Endothelial cell (in vitro differentiated cells): ENCODE measurements at places on chromosomes 12 and 14.

DNA sequence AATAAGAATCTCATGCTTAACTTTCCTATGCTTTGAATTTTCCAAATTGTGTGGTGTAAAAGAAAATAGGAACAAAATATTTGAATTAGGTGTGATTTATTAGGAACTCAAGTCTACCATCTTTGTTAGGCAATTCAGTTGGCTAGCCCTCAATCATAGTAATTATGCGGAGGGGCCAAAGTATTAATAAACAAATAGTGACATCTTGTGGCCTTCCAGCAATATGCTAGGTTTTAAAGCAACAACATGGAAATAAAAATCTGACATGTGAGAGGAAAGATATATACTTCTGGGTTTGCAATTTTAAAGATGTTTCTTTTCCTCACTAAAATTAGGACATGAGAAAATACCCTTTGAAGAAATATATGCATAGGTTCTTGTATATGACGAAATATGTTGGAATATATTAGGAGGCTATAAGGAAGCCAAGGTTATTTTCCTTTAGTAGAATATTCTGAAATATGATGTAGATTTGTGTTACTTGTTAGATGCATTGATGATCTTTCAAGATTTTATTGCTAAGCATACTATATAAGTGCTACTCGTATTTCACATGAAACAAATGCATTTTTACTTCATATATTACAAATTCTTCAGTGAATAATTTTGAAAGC lies 200.4 kb downstream of the PTPRO start:
- DNase-seq, result no peak

GRCh38 chr12:106078358-106079010 lies 60.3 kb downstream of the NUAK1 start:
- no peak for DNase-seq

GRCh38 chr12:44058366-44058765 lies 222.5 kb downstream of the TMEM117 start:
- DNase-seq, result no peak

GRCh38 chr14:60495946-60496345 lies 10.1 kb upstream of the C14orf39 start:
- no peak for DNase-seq

GRCh38 chr12:98574110-98574509 lies 19.4 kb upstream of the SLC25A3 start:
- no peak for DNase-seq

- DNase-seq, result no peak
Observed at GRCh38 chr12:50043854-50044253, 13.5 kb upstream of the ASIC1 start.

GRCh38 chr12:96201272-96202227 lies 7.4 kb downstream of the ELK3 start:
- DNase-seq, result no peak

GRCh38 chr14:32494609-32495434 lies 165.7 kb downstream of the AKAP6 start:
- DNase-seq, result no peak

- no peak for DNase-seq
Observed at GRCh38 chr12:47141459-47141858, 61.7 kb upstream of the AMIGO2 start.

DNA sequence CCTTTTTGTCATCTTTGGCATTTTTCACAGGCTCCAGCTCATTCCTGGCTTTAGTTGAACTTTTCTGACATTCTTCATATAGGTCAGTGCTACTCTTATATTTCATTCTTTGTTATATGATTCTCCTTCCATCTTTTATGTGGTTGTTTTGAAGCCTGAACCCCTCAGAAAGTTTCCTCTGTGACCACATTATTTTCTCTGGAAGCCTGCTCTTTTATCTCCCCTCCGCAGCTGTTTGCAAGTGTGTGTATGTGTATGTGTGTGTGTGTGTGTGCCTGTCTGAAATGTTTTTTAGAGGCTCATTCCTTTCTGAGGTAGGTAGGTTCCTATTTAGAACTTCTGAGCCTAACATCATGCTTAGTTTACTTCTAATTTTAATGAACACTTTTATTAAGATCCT lies 47.6 kb downstream of the ANO4 start:
- DNase-seq, result no peak

GRCh38 chr12:100485983-100486382 lies 12.3 kb downstream of the NR1H4 start:
- no peak for DNase-seq

DNA sequence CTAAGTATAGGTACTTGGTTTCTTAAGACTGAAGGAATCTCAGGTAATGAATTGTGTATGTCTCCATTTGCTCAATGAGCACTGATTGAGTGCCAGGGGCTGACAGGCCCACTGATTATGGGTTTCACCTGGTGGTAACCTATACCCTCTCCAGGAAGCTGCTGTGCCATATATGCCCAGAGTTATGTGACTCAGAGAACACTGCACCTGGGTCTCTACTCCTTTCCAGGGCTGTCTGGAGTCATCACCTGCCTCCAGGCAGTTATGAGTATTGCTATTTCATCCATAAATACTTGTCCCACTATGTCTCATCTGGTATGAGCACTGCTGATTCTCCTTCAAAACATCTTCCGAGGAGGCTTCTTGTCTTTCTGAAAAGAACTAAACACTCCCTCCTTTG lies 692.9 kb downstream of the BCL11B start:
- no peak for DNase-seq

DNA sequence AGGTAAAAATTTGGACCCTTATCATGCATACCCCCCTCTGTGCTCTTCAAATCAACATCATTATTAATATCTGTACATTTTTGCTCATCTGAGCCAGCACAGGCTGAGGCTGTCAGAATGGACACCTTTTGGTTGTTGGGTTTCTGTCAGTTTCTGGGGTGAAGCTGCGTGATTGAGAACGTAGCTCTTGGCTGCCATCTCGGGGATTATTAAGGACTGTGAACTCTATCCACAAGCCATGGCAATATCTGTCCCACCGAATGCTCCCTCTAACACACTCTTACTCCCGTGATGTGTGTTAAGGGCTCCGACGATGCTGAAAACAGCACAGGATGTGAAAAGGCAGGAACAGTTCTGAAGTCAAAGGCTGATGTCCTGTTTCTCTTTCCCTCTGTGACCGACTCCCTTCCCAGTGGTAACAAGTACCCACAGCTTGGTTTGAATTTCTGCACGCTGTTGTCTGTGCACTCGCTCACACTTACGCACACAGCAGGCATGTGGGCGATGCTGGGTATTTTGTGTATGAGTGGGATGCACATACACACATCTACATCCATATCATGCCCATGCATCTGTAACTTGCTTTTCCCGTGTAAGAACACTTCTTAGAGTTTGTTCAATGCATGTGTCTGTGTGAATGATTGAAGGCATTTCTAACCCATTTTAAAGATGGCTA lies 405.6 kb downstream of the TMEM121 start:
- no peak for DNase-seq

- no peak for DNase-seq
Observed at GRCh38 chr12:108371801-108372344, 32.8 kb upstream of the CMKLR1 start.

DNA sequence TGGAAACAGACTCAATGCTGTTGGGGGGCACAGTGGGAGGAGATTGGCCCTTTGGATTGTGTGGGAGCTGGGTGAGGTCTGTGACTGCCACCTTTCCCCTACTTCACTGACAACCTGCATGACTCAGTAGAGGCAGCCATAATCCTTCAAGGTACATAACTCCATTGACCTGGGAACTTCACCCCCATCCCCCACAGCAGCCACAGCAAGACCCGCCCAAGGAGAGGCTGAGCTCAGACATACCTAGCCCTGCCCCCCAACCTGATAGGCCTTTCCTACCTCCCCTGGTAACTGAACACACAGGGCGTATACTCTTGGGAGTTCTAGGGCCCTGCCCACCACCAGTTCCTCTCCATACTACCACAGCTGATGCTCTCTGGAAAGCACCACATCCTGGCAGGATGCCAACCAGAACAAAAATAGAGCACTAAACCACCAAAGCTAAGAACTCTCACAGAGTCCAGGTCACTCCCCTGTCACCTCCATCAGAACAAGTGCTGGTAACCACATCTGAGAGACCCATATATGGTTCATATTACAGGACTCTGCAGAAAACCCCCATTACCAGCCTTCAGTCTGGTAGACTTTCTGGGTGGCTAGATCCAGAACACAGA lies 703.9 kb downstream of the FSCB start:
- DNase-seq, result no peak

- DNase-seq, result no peak
Observed at GRCh38 chr12:99722690-99723486, 75.3 kb downstream of the GARIN6 start.

- DNase-seq, result peak; percentile 71
Observed at GRCh38 chr14:104138098-104138717, at the start of gene KIF26A. TSS of gene KIF26A (plus strand) at chr14:104138587. CDS start at chr14:104138723, 136 bp downstream.

DNA sequence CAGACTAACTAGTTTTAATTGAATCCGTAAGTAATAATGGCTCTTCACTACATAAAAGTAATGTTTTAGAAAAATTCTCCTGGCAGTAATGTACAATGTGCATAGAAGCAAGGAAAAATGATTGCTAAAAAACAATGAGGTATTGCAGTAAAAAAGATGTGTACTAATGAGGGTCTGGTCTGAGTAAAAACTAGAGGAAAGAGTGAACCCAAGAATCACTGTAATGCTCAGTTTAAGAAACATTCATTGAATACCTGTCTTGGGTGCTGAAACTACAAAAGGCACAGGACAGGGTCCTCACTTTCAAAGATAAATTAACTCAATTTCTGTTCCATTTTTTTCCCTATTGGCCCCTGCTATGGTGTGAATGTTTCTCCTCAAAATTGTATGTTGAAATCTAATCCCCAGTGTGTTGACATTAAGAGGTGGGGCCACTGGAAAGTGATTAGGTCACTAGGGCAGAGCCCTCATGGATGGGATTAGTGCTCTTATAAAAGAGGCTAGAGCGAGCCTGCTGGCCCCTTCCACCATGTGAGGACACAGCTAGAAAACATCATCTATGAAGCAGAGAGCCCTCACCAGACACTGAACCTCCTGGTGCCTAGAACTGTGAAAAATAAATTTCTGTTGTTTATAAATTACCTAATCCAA lies 51.6 kb downstream of the RPS6KA5 start:
- no peak for DNase-seq

- DNase-seq, result no peak
Observed at GRCh38 chr12:19957308-19958125, 410.8 kb upstream of the PDE3A start.

- no peak for DNase-seq
Observed at GRCh38 chr12:114998118-114998749, 314.3 kb upstream of the TBX3 start.

- no peak for DNase-seq
Observed at GRCh38 chr14:38788060-38788459, 315.0 kb downstream of the SEC23A start.

- DNase-seq, result no peak
Observed at GRCh38 chr12:32398816-32399369, 465 bp upstream of the FGD4 start.

- DNase-seq, result no peak
Observed at GRCh38 chr12:130644146-130644545, 72.0 kb downstream of the RIMBP2 start.

DNA sequence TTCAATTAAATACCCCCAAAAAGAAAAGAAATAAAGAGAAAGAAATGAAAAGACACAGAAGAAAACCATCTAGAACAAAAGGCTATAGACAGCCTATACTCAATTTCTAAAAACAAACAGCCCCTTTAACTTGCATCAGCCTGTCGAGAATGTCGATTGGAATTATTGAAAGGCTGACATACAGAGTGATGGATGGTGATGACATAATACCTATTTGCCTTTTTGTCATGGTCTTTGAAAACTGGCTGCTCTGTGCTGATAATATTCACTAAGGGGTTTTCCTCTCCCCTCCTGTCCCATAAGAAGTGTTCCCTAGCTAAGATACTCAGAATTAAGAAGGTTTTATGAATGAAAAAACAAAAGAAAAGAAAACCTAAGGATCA lies 393.7 kb downstream of the SOX5 start:
- DNase-seq, result no peak

- no peak for DNase-seq
Observed at GRCh38 chr12:34335819-34336262, 313.5 kb downstream of the ALG10 start.

- peak; percentile 46 for DNase-seq
Observed at GRCh38 chr12:121578230-121579189, 2.3 kb downstream of the KDM2B start.

- DNase-seq, result no peak
Observed at GRCh38 chr12:108103517-108103916, 25.6 kb upstream of the WSCD2 start.

GRCh38 chr12:19148860-19149259 lies 19.3 kb downstream of the PLEKHA5 start:
- DNase-seq, result no peak

- no peak for DNase-seq
Observed at GRCh38 chr14:94646481-94646880, 34.3 kb downstream of the SERPINA3 start.

- no peak for DNase-seq
Observed at GRCh38 chr14:76259029-76259735, 107.5 kb downstream of the GPATCH2L start.

DNA sequence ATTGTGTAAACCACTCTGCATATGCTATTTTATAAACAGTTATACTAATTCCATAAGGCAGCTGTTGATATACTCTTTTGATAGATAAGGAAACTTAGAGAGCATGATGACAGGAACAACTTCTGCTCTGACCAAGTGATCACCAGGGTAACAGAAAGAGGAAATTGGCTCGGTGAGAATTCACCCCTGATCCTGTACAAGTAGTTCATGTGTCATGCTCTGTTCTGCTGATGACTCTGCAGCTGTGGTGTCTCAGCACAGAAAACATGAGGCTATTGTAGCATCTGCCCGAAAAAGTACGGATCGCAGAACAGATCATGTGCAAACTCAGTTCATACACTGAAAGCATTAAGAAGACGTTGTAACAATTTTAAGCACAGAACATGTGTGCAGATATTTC lies 345.0 kb downstream of the LRIG3 start:
- no peak for DNase-seq

DNA sequence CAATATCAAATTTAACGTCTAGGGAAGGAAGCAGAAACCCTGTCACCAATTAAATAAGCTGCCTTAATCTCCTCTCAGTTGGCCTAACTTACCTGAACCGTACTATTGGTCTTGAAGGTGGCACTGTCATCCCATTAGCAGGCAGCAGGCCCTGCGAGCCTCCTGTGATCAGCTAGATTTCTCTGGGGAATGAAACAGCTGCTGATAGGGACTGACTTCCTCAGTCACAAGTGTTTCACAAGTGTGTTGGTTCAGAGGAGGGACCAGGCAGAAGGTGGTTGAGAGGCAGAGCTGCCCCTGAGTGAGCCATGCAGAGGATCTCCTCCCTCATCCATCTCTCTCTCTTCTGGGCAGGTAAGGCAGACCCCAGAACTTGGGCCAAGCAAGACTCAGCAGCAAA lies 166.8 kb downstream of the DAD1 start:
- DNase-seq, result no peak

- DNase-seq, result no peak
Observed at GRCh38 chr12:88946372-88946997, 366.2 kb upstream of the KITLG start.

DNA sequence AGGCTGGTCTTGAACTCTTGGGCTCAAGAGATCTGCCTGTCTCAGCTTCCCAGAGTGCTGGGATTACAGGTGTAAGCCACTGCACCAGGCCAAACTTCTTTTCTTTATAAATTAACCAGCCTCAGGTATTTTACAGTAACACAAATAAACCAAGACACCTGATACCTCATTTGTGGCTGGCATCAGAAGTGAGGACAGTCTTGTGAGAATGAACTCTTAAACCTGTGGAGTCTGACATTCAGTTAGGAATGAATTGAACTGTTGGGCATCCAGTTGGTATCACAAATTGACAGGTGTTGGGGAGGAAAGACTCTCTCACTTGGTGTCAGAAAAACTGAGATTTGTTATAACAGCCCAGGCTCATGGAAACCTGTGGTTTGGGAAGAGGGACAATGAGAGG lies 120.5 kb downstream of the DENND5B start:
- no peak for DNase-seq
